ENCODE measurements at places on chromosomes 13 and 19.

DNA sequence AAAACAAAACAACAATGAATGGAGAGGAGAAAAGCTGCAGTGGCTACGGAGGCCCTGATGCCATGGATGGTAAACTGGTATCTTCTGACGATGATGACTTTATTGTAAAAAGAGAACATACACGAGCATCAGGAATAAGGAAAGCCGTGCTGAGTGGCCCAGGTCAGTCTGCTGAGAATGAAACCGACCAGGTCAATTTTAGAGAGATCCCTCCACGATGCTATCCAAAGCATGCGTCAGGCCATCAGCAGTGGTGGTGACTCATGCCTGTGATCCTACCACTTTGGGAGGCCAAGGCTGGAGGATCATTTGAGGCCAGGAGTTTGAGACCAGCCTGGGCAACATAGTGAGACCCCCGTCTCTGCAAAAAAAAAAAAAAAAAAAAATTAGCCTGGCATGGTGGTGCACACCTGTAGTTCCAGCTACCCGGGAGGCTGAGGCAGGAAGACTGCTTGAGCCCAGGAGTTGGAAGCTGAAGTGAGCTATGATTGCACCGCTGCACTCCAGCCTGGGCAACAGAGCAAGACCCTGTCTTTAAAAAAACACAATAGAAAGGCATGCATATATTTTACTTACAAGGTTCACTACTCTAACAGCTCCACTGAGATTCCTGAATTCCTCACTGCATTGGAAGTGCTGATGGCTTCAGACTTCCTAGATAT, 62.3 kb downstream of the GADD45B start:
- DNase-seq, result no peak

GRCh38 chr13:20285530-20285929, 53.4 kb upstream of the GJB6 start:
- DNase-seq, result no peak

GRCh38 chr13:71701741-71702140, 165.3 kb downstream of the DACH1 start:
- DNase-seq, result no peak

DNA sequence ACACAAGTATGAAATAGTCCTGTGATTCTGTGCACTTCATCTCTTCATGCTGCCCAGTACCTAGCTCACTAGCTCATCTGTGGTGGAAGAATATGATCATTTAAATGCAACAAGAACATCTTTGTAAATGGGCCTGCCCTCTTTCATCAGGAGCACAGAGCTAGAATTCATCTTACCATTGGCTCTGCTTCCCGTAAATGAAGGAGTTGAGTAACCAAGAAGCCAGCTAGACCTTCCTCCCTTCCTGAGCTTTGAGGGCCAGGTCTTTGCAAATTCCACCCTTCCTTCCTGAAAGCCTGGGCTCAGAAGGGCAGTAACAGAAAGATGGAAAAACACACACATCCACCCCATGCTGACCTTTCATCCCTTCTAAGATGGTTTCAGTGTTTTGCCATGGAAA, 82.0 kb downstream of the FRY start:
- no peak for DNase-seq

DNA sequence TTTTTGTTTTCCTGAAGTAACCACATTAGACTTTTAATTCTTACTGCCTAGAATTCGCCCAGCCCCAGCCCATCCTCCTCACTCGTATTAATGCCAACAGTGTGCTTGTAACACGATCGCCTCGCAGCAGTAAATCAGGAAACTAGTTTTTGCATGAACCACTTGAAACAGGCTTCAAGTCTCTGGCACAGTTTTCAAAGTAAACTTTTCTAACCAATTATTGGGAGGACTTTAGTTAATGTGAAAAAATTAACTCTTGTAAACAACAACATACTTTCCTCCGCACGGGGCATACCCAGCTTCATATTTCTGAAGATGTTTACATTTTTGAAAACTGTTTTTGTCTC, 39.2 kb downstream of the TNFRSF19 start:
- DNase-seq, result peak; percentile 75

- peak; percentile 60 for DNase-seq
These were observed at the start of gene TRPM4 for GRCh38 chr19:49157445-49158224. Gene TRPM4 (plus strand): TSS chr19:49157792. CDS start chr19:49157867, 75 bp downstream.

GRCh38 chr13:77513719-77514335, 21.7 kb upstream of the SCEL start:
- DNase-seq, result no peak

DNA sequence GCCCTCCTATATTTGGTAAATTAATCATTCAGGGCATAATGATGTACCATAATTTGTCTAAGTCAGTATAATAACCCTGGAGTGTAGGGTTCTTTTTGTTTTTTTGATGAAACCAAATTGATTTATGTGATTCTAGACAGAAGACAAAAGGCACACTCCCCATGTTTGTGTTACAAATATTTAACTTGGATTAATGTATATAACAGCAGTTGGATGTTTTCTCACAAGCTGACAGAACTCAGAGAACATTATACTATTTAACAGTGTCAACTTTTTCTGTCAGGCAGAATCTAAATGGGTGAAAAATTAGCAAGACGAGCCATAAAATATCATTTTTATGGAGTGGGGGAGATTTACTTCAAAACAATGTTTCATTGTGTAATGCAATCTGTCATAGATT, 15.2 kb downstream of the CBY2 start:
- DNase-seq, result no peak

DNA sequence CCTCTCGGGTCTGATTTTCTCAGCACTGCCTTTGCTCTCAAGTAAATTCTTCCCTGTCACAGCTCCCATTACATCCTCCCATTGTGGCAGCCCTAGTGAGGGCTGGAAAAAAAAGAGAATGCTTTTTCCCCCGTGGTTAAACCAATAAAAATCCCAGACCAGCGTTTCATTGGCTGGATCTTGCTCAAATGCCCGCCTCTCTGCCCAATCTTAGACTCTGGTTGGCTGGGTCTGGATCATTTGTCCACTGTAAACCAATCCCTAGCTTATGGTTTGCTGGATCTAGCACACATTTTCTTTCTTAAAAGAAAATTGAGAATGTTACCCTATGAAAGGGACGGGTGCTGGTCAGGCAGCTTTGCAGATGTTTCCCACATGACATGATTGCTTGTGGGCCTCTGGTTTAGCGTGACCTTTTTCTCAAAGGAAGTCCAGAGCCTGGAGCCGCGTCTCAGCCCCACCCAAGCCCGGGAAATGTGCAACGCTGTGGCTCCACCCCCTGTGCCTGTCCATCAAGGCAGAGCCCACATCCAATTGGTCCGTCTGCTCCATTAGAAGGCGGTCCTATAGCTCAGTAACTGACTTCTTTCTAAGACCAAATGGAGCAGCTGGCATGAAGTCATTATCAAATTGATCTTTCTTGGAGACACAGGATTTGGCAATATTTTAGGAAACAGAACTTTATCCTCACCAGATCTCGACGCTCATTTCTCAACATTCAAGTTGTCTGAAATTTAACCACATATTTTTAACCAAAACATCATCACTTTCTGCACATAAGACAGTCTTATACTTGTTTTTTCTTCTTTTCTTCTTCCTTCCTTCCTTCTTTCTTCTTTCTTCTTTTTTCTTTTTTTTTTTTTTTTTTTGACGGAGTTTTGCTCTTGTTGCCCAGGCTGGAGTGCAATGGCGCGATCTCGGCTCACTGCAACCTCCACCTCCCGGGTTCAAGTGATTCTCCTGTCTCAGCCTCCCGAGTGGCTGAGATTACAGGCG, 2.6 kb upstream of the MCEMP1 start:
- DNase-seq, result peak; percentile 91

GRCh38 chr13:61183670-61184069, 232.0 kb downstream of the PCDH20 start:
- no peak for DNase-seq

- DNase-seq, result no peak
These were observed 6.2 kb upstream of the ZNF554 start for GRCh38 chr19:2813235-2814160.

DNA sequence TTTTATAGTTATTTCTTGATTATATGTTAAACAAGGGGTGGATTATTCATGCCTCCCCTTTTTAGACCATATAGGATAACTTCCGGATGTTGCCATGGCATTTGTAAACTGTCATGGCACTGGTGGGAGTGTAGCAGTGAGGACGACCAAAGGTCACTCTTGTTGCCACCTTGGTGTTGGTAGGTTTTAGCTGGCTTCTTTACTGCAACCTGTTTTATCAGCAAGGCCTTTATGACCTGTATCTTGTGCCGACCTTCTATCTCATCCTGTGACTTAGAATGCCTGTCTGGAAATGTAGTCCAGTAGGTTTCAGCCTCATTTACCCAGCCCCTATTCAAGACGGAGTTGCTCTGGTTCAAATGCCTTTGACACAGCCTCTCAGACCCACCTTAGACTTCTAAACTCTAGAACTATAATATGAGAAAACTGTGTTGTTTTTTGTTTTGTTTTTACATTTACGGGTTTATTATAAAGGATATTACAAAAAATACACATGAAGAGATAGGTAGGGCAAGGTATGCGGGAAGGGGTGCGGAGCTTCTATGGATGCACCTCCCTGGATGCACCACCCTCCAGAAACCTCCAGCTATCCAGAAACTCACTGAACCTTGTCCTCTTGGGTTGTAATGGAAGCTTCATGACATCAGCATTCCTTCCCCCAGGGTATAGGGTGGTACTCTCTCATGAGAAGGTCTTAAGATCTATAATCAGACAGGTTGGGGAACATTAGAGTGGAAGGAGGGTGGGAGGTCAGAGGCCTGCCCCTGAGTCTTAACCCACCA, 15.8 kb upstream of the SPRYD7 start:
- no peak for DNase-seq

GRCh38 chr19:45168767-45169351, 8.1 kb upstream of the NKPD1 start:
- DNase-seq, result no peak

GRCh38 chr13:36108342-36108741, 22.8 kb downstream of the DCLK1 start:
- DNase-seq, result no peak

DNA sequence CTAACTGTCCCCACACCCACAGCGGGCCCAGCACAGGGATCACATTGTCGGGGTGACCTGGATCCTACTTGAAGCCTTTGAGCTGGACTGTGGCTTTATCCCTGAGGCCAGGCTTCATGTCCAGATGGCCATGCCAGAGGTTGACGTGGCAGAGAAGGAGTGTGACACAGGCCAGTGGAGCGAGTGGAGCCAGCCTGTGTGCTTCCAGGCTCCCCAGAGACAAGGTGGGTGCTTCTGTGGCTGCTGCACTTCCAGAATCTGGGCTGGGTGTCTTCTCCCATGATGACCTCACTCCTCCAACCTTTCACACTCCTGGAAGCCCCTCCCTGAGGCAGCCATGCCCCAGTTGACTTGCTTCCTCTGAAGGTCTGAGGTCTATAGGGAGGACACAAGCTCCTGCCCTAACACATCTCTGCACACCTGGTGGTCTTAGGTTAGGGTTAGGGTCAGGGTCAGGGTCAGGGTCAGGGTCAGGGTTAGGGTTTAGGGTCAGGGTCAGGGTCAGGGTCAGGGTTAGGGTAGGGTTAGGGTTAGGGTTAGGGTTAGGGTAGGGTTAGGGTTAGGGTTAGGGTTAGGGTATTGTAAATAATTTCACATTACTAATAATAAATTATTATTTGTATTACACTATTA, 13.1 kb upstream of the MZF1 start:
- no peak for DNase-seq

GRCh38 chr13:42525035-42525504, 48.9 kb upstream of the TNFSF11 start:
- DNase-seq, result no peak

- no peak for DNase-seq
These were observed 730.4 kb downstream of the OLFM4 start for GRCh38 chr13:53759016-53759415.

DNA sequence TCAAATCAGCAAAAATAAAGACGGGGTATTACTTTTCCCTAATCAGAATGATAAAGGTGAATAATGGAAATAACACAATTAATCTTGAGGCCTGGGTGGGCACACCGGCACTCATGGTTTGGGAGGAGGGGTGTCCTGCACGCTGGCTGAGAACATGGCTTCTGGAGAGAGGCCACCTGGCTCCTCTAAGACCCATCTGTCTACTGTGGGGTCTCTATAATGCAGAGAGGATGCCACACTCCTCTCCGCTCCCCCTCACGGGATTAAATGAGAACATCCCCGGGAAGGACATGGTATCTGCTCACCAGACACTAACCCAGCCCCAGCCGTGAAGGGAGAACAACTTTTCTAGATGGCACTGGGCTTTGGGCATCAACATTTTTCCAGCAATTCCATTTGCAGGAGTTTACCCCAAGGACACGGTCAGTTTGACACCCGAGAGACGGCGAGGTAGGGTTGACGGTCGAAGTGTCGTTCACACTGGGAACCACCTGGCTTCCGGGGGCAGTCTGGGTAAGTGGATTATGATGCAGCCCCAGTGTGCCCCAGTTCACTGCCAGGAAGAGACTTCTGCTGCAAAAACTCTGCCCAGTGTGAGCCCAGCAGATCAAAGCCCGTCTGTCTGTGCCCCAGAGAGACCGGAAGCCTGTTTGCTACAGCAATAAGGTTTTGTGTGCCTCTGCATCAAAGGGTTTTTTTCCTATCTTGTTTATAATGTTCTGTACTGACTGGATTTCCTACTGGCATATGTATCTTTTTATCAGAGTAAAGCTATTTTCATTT, 56.6 kb downstream of the CEBPG start:
- DNase-seq, result no peak

DNA sequence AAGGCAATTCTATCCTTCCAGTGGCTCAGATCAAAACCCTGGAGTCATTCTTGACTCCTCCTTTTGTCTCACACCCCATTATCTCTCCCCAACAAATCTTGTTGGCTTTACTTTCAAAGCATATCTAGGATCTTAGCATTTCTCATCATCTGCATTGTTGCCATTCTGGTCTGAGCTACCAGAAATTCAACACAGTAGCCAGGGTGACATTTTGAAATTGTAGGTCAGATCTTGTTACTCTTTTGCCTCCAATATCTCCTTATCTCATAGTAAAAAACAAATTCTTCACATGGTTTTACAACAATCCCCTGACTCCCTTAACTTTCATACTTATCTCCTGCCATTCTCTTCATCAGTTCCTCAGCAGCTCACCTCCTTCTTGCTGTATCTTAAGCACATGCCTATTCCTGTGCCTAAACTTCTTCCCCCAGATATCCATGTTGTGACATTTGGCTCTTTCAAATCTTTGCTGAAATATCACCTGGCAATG, 115.8 kb downstream of the KLF5 start:
- DNase-seq, result no peak

- DNase-seq, result peak; percentile 69
These were observed 1.0 kb upstream of the ICAM5 start for GRCh38 chr19:10288662-10289166.

DNA sequence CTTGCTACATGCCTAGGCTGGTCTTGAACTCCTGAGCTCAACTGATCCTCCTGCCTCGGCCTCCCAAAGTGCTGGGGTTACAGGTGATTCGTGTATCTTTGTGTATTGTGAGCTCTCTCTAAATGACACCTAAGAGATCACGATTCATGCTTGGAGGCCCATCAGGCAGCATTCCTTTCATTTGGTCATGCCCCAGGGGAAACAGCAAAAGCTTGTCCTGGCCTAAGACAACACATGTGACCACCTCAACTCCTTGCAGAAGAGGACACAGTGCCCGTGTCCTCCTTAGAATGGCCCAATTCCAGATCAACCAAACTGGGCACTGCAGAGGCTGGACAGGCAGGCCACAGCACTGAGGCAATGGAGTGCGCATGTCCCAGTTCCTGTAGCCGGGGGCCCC, 32.5 kb downstream of the ZC3H4 start:
- no peak for DNase-seq

GRCh38 chr19:6103217-6103644, 7.1 kb downstream of the RFX2 start:
- DNase-seq, result peak; percentile 93

GRCh38 chr13:30256713-30257467, 50.5 kb downstream of the KATNAL1 start:
- no peak for DNase-seq

- DNase-seq, result peak; percentile 59
These were observed 51.8 kb upstream of the GPI start for GRCh38 chr19:34313188-34313587.

GRCh38 chr19:55173714-55174409, 6.2 kb downstream of the SYT5 start:
- peak; percentile 95 for DNase-seq
